ENCODE measurements at places on chromosomes 2 and 18.

GRCh38 chr2:168401048-168401556 lies 55.0 kb upstream of the CERS6 start:
- no peak overlapping the region for H3K27ac ChIP-seq
- H3K27me3 ChIP-seq, result no peaks in the 10 kb centered on the region
- DNase-seq, result no peak
- H3K4me3 ChIP-seq, result no peak overlapping the region
- no peaks in the 10 kb centered on the region for H3K36me3 ChIP-seq

GRCh38 chr2:222494104-222494739 lies 69.9 kb downstream of the SGPP2 start:
- H3K36me3 ChIP-seq, result no peaks in the 10 kb centered on the region
- no peak overlapping the region for H3K27ac ChIP-seq
- H3K27me3 ChIP-seq, result no peaks in the 10 kb centered on the region
- no peak overlapping the region for H3K4me3 ChIP-seq

DNA sequence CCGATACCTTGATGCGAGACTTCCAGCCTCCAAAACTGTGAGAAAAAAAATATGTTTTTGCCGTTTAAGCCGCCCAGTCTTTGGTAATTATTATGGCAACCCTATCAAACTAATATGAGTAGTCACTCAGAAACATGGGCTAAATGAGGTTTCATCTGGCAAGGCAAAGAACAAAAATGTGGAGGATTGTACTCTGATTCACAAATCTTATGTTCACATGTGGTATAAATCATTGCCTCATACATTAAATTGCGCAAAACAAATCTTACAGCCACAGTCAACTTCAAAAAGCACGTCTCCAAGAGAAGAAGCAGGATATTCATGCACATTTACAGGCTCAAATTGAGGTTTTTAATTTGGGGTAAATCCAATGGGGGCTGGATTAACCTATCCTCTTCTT lies 1435.4 kb upstream of the LRRTM1 start:
- H3K27me3 ChIP-seq, result no peaks in the 10 kb centered on the region
- H3K4me1 ChIP-seq, result no peaks in the 10 kb centered on the region
- H3K4me3 ChIP-seq, result no peak overlapping the region
- H3K36me3 ChIP-seq, result no peaks in the 10 kb centered on the region
- H3K27ac ChIP-seq, result no peak overlapping the region

GRCh38 chr2:179106676-179107428 lies 56.9 kb upstream of the CCDC141 start:
- no peaks in the 10 kb centered on the region for H3K27me3 ChIP-seq
- H3K27ac ChIP-seq, result peak overlapping the region; percentile 36
- H3K36me3 ChIP-seq, result peaks cover 13% of the 10 kb centered on the region
- no peak overlapping the region for H3K4me3 ChIP-seq
- DNase-seq, result peak; percentile 46

DNA sequence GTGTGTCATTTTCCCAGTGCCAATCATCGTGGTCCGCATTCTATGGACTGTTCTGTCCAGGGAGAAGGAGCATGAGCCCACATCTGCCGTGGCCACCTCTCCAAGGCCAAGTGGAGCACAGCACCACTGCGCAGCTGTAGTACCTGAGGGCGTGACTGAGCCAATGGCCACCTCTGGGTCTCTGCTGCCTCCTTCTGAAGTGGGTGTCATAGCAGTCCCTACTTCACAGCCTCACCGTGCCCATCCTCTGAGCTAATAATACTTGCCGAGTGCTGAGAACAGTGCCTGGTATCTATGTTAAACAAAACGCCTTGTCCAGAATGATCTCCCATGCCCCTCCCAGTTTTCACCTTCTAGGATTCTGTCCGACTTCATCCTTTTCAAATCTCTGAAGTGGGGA lies 256.1 kb downstream of the PRKCE start:
- no peaks in the 10 kb centered on the region for H3K27me3 ChIP-seq
- DNase-seq, result no peak
- no peaks in the 10 kb centered on the region for H3K4me1 ChIP-seq
- H3K4me3 ChIP-seq, result no peak overlapping the region
- no peak overlapping the region for H3K27ac ChIP-seq

DNA sequence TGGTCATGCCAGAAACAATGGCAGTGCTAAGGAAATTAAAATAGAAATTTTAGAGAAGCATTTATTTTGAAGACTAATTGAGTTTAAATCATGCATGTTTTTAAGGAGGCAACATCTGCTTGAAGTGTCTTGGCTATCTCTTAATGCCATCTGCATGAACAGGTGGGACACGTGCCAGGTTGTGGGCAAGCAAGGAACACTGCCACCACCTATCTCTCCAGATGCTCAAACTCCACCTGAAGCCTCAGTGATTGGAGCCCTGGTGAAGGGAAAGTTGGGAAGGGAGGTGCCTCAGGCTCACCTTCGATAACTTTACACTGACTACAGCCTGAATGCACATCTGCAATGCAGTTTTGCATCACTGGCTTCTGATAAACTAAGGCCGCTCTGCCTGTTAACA lies 91.5 kb downstream of the TPGS2 start:
- H3K4me1 ChIP-seq, result no peaks in the 10 kb centered on the region
- H3K27me3 ChIP-seq, result no peaks in the 10 kb centered on the region
- H3K4me3 ChIP-seq, result no peak overlapping the region
- no peak overlapping the region for H3K27ac ChIP-seq
- no peak for DNase-seq
- H3K36me3 ChIP-seq, result peaks cover 6% of the 10 kb centered on the region

- peak overlapping the region; percentile 41 for H3K4me3 ChIP-seq
- DNase-seq, result no peak
Observed at GRCh38 chr2:108573061-108573460, 38.8 kb downstream of the LIMS1 start.

DNA sequence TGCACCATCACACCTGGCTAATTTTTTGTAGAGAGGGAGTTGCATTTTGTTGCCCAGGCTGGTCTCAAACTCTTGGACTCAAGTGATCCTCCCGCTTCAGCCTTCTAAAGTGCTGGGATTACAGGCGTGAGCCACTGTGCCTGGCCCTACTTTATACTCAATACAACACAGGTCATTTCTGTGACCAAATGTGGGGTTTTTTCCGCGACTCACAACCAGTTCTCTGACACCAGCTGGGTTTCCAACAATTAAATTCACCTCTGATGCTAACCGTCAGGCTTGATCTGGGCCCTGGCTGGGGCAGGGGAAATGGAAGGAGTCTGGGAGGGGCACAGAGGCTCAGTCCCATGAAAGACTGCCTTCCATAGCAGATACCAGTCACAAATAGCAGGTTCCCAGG lies 64.8 kb upstream of the MCFD2 start:
- no peak for DNase-seq
- H3K27ac ChIP-seq, result no peak overlapping the region
- H3K27me3 ChIP-seq, result no peaks in the 10 kb centered on the region
- H3K4me1 ChIP-seq, result peaks cover 21% of the 10 kb centered on the region
- H3K36me3 ChIP-seq, result peaks cover 10% of the 10 kb centered on the region

- peak overlapping the region; percentile 70 for H3K27ac ChIP-seq
- H3K36me3 ChIP-seq, result no peaks in the 10 kb centered on the region
- no peaks in the 10 kb centered on the region for H3K27me3 ChIP-seq
Observed at GRCh38 chr2:186544255-186544675, 45.6 kb upstream of the ITGAV start.

GRCh38 chr2:124485659-124486058 lies 460.6 kb downstream of the CNTNAP5 start:
- no peaks in the 10 kb centered on the region for H3K36me3 ChIP-seq
- H3K27me3 ChIP-seq, result no peaks in the 10 kb centered on the region
- no peaks in the 10 kb centered on the region for H3K4me1 ChIP-seq

DNA sequence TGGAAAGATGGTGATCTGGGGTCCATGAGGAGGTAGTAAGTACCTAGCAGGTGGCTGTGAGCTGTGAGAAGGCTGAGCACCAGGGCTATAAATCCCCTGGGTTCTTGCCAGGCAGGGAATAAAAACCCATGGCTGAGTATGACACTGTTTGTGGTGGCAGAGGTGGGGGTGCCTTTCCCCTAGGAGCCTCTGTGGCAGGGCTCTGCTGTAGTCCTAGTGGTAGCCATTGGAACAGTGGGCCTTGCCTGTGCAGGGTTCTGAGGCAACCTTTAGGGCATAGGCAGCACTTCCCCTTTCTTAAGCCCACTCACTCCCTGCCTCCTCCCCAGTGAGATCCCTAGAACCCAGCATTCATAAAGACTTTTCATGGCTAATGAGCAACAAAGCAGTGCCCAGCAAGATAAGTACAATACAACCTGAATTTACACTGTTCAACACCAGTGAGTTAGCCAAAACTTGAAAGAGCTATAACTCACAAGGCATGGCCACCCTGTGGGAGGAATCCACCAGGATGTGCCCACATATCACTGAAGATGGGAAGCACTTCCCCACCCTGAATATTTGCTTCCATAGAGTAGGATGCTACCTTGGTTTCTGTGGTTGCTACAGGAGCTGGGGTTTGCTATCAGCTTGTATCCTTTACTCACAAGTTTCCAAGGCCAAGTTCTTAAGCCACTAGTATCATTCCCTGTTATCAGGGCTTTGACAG lies 100.9 kb upstream of the NEUROD1 start:
- no peak overlapping the region for H3K4me3 ChIP-seq
- H3K27ac ChIP-seq, result no peak overlapping the region
- H3K27me3 ChIP-seq, result no peaks in the 10 kb centered on the region
- DNase-seq, result no peak

DNA sequence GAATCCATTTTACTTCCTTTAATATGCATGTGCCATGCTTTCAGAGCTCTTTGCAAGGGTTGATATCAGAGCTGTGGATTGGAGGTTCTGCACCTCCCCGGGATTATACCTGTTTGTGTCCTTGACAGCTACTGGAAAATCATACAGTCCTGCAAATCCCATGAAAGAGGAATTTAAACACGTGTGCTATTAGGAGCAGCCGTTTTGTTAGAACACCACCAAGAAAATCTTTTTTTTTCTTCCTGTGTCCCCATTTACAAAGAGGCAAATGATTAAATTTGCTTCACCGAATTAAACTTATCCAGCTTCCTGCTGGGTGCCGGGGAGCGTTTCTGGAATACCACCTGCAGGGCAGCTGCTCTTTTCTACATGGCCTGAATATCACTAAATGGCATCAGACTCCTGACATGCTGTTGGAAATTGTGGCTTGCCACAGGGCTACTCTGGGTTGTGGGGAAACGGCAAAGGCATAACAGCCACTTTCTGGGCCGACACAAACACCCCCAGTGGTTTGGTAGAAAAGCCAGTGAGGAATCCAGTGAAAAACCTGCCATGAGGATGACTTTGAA lies 23.4 kb upstream of the SOX11 start:
- no peak for DNase-seq
- H3K4me3 ChIP-seq, result no peak overlapping the region
- H3K4me1 ChIP-seq, result no peaks in the 10 kb centered on the region
- no peaks in the 10 kb centered on the region for H3K27me3 ChIP-seq

DNA sequence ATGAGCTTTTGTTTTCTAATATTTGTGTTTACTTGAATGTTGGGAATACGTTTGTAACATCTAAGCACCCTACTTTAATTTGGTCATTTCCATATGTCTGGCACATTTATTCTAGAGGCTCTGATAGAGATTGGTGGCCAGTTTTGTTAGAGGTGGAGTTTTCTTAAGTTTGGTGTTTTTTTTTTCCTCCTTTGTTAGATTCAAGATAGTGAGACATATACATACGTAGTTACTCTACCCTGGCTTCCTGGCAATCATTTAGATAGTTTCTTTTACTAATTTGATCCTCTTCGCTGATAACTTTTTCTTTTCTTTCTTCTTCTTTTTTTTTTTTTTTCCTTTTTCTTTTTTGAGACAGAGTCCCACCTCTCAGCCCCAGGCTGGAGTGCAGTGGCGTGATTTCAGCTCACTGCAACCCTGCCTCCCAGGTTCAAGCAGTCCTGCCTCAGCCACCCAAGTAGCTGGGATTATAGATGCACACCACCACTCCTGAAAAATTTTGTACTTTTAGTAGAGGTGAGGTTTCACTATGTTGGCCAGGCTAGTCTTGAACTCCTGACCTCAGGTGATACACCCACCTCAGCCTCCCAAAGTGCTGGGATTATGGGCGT lies 26.6 kb downstream of the SMCHD1 start:
- DNase-seq, result no peak
- H3K36me3 ChIP-seq, result peaks cover 3% of the 10 kb centered on the region
- H3K27me3 ChIP-seq, result no peaks in the 10 kb centered on the region
- H3K4me1 ChIP-seq, result peaks cover 6% of the 10 kb centered on the region
- H3K27ac ChIP-seq, result no peak overlapping the region

DNA sequence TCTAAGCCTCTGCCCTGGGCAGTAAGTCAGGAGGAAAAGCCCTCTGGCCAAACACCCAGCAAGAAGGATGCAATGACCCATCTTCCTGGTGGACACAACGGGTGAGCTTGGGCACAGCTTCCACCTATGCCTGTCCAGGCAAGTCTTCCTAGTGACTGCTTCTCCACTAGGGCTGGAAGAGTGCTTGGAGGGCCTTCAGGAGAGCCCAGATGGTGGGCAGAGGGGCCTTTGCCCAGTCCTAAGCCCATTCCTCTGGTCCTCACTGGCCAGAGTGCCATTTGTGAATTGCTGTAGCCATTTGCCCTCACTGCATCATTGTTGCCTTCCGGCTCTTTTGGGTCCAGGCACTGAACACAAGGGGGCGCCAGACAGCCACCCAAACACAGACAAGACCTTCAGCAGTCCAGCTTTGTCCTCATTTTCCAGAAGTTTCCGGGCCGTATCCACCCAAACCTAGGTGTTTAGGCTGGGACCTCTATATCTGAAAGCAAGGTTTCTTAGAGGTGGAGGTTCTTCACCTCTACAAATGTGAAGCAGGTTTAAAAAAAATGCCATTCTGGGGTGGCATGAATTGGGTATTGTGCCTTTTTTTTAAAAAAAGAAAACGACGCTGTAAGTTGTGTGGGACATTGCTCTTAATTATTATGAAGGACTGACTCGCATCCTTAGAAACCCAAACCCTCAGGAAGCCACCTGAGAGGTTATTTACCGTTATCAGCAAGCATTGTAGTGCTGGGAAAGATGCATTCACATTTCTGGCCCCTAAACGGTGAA lies 29.5 kb downstream of the PAX8 start:
- H3K27me3 ChIP-seq, result no peaks in the 10 kb centered on the region
- H3K4me1 ChIP-seq, result peaks cover 3% of the 10 kb centered on the region
- no peak overlapping the region for H3K27ac ChIP-seq
- H3K4me3 ChIP-seq, result no peak overlapping the region
- H3K36me3 ChIP-seq, result no peaks in the 10 kb centered on the region
- DNase-seq, result peak; percentile 49

DNA sequence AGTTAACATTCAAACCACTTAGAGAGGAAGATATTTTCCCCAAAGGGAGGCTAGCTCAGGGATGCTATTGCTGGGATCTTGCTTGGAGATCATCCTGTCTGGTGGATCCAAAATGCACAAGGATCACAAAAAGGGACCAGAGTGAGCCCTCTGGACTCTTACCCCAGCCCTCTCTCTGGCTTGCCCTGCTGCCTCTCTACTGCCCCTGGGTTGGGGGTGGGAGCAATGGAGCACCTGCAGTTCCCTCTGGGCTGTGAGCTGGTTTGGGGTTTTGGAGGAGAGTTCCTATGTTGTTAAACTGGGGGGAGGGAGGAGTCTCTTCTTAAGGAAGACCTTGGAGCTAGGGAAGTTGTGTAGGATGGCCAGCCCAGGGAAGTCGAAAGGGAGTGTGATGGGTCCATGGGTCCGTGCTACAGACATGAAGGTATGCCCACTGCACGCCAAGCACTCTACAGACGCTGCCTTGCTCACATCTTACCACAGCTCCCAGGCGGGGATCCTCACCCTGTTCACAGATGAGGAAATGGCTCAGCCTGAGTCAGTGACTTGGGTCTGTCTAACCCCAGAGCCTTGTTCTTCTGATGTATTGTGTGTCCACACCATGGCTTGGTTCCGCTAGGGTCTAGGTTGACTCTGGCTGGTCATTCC lies 3.8 kb downstream of the LBH start:
- H3K4me1 ChIP-seq, result peaks cover 64% of the 10 kb centered on the region
- H3K27me3 ChIP-seq, result no peaks in the 10 kb centered on the region
- no peak for DNase-seq
- peak overlapping the region; percentile 92 for H3K27ac ChIP-seq
- H3K36me3 ChIP-seq, result peaks cover 4% of the 10 kb centered on the region
- H3K4me3 ChIP-seq, result peak overlapping the region; percentile 99
